ENCODE measurements at places on chromosomes 2 and 18. TPM values are rescaled to one million over a fixed set of nuclear protein-coding genes. Genes with fewer than 3 reads are reported as not detected.

FAM110C gene
- total RNA-seq = not detected

ATP9B gene
- 34.7 TPM for total RNA-seq

LRATD1 gene
- total RNA-seq = under 0.01 TPM

CNTNAP5 gene
- not detected for total RNA-seq

BOLL gene
- not detected for total RNA-seq

GAL3ST2 gene
- not detected for total RNA-seq

PCARE gene
- total RNA-seq = not detected
